ENCODE measurements at places on chromosomes 13 and 19.

GRCh38 chr19:30677702-30678101 lies 305.5 kb downstream of the ZNF536 start:
- DNase-seq: no peak

GRCh38 chr19:41303954-41304353 lies 6.0 kb upstream of the CCDC97 start:
- DNase-seq: no peak

GRCh38 chr19:53394522-53394973 lies 401 bp upstream of the ZNF765 start:
- DNase-seq: peak; percentile 40

DNA sequence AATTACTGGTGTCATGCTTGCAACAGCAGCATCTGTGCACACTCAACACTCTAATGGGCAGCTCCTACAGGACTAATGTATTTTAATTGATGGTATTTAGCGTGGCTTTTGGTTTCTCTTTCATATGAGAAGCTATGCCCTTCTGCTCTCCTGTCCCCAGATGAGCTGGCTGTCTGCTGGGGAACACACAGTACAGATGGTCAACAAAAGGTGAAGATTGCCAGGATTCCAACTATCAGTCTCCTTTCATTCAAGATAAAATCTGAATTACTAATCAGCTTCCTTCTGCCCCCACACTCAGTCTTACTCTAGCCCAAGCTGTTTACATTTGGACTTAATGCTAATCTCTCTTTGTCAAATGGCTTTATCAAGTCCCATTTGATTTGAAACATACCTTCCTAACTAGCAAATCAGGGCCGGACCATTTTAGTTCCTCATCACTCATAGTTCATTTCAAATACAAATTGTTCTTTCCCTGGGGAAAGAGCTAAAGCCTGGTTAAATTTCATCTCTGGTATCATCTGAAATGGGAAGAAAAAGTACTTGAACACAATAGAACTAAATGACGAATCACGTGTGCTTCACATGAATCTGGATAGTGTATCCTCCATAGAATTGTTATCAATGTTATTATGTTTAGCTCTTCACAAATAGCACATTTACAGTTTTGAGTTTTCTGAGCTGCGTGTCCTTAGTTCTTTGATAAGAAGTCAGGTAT lies 988.0 kb downstream of the PCDH17 start:
- DNase-seq: no peak

DNA sequence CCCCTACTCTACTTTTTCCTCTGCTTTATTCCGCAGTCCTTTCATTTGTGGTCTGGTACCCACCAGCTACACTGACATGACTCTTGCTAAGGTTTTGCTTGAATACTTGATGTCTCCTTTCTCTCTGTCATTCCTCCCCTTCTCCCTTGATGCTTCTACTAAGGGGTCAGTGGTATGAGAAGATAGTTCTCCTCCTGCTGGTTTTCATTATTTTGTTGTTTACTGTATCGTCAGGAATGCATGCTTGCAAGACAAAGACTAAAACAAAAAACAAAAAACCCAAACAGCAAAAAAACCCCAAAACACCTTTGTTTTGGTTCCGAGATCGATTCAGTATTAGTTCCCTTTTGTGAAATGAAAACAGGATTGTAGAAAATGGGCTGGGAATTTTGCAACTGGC lies 59.5 kb downstream of the PCCA start:
- DNase-seq: no peak

DNA sequence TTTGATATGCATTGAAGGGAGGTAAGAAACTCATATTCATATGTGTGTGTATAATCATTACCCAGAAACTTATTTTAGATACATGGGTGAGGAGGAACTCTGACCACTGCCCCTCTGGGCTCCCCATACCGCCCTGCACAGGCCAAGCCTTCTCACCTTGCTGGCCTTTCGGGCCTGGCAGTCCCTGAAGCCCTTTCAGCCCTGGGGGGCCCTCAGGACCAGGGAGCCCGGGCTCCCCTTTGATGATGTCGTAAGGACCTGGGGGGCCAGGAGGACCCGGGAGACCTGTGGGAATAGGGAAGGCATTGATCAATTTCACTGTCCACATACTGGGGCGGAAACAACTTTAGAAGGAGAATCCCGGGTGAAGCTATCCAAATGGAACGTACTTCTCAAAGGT lies 142.3 kb downstream of the COL4A1 start:
- DNase-seq: no peak

DNA sequence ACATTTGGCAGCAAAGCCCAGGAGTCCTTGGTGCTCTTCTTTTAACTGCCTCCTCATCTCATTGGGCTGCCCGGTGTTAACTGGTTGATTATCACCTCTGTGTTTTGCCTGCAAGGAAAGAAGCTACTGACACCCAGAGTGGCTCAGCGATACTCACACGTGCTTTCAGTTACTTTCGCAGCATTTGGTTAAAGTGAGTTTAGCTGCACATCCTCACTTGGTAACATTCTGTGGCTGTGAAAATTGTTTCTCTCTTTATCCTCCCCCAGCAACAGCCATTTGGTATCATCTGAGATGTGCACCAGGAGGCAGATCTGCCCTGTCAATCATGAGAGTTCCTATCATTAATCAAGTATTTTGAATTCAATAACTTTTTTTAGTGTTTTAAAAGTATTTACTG lies 44.6 kb upstream of the GPR183 start:
- no peak for DNase-seq

- no peak for DNase-seq
These were observed 790.3 kb downstream of the SLITRK5 start for GRCh38 chr13:88461272-88462009.

- DNase-seq: no peak
These were observed 250.2 kb downstream of the ABCC4 start for GRCh38 chr13:95050800-95051615.

DNA sequence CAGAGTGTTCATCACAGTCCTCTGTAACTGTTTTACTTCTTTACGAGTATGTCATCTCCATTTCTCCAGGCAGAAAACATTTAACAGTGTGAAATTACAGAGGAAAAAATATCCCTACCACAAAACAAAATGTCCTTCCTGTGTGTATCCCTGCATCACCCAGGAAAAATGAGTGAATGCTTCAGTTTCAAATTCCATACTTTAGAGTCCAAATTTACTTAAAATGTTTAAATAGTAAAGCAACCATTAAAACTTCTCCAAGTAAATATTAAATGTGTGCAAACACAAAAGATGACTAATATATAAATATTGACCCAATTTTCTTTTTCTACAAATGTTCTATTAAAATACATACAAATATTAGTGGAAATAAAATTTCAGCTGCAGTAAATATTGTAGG lies 1016.6 kb upstream of the PCDH20 start:
- DNase-seq: no peak
